ENCODE measurements at places on chromosomes 5 and 9.
A peak's percentile ranks its signal among the peaks of the same experiment; 100 is the strongest.

- no peak for DNase-seq
Observed at GRCh38 chr5:171310212-171310818, 1.3 kb downstream of the TLX3 start.

- DNase-seq, result no peak
Observed at GRCh38 chr5:127754706-127755105, 51.5 kb downstream of the CCDC192 start.

GRCh38 chr5:39137819-39138451 is 63.7 kb upstream of the RICTOR start:
- DNase-seq, result no peak

- no peak for DNase-seq
Observed at GRCh38 chr5:40685193-40685592, 5.5 kb downstream of the PTGER4 start.

DNA sequence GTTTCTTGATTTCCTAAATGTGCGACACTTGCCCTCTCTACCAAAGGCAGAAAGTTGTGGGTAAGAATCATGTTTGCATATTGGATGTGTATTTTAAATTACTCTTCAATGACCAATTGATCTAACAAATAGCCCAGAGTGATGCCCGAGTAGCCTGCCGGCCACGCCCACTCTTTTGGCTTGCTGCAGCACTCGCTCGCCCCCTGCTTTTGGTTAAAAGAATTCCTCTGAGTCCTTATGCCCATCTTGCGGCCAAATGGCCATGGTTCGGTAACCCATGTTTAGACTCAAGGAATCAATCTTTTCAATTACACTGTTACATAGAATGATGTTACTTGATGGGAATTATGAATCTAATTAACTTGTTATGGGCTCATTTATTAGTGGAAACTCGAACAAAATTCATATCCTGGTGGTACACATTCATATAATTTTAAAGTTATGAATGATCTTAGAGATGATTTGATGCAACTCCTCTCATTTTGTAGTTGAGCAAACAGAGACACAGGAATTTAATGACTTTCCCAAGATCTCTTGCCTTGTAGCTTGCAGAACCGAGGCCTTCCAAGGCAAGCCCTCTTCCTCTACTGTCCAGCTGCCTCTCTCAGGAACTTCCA is 36.5 kb downstream of the PPIC start:
- DNase-seq, result no peak

DNA sequence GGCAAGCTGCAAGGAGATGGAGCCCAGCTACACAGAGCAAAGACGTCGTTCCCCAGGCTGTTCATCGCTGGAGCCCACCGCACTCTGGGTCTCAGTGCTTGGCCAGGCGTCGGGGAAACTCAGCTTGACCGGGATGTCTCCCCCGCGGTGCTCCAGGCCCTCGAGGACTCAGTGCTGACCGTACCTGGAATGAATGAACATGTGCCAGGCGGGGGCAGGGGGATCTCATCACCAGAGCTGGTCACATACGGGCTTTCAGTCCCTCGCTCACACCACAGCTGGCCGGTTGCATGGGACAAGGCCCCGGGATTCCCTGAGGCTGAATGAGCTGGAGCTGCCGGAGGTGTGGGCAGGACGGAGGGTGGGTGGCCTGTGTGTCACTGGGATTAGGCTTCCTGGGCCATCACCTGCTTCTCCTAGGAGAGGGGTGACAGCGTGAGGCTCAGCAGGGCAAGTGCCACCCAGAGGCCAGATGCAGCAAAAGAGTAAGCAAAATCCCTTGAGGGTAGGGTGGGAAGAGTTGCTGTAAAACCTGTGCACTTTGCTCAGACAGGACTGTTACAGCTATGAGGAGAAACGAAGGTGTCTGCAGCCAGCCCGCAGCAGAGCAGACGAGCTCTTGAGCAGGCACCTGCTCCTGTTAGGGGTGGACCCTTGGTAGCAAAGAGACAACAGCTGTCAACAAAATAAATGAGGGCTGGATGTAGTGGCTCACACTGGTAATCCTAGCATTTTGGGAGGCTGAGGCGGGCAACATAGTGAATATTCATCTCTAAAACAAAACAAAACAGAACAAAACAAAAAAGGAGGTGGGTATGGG is 70.7 kb upstream of the RAPGEF1 start:
- DNase-seq, result no peak

- DNase-seq, result peak; percentile 44
Observed at GRCh38 chr9:70111042-70111602, 67.5 kb downstream of the MAMDC2 start.

- DNase-seq, result peak; percentile 89
Observed at GRCh38 chr5:83632874-83633273, 87.8 kb downstream of the HAPLN1 start.

DNA sequence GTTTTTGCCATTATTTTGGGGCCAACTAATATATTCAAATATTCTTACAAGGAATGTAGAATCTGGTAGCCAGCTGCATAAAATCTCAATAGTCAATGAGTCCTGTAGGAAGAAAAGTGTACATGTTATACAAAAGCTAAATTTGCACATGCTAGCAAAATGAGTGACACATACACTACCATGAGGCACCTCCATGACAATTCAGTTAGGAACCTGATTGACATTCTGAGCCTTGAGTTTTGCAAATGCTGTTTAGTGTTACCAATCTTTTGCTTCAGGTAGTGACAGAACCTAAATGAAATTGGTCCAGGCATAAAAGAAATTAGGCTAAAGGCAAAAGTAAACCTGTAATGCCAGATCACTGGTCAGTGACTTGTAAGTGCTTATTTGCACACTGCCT is 6.8 kb upstream of the DAPK1 start:
- DNase-seq, result no peak

DNA sequence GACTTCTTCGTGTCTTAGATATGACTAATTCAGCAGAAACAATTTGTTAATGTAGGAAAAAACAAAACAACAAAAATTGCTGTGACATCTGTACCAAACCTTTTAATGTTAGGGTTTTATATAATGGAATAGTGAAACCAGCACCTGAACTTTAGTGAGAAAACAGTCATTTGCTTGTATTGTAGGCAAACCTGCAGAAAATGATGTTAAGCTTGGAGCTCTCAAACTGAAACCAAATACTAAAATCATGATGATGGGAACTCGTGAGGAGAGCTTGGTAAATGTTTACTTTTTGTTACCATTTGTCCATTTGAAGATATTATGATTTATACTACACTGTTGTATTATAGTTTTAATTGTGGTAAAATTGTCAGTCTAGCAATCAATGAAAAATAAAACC is 6.6 kb downstream of the UBLCP1 start:
- no peak for DNase-seq
